Naive thymus-derived CD4-positive, alpha-beta T cell (primary cell): ENCODE measurements at places on chromosomes 16 and 17. TPM values are rescaled to one million over a fixed set of nuclear protein-coding genes. Genes with fewer than 3 reads are reported as not detected.

Gene SPATA32
- total RNA-seq: 0.12 and 0.31 TPM in 2 replicates

Gene CFAP97D1
- total RNA-seq: not detected in 2 replicates

Gene PRSS33
- total RNA-seq: not detected

Gene RPL13
- total RNA-seq: 5,332 TPM

Gene ABCA8
- total RNA-seq: not detected

Gene RUNDC3A
- not detected for total RNA-seq

Gene CIAPIN1
- 52.8 and 57.9 TPM in 2 replicates for total RNA-seq

Gene C16orf86
- 4.7 TPM for total RNA-seq

Gene EXOC3L1
- total RNA-seq: 0.58 and 0.66 TPM in 2 replicates

Gene NUPR1
- not detected for total RNA-seq

Gene NUTF2
- total RNA-seq: 40.0 TPM

GRCh38 chr17:73317513-73318426, 6.0 kb upstream of the CDC42EP4 start:
- no peak for DNase-seq

- DNase-seq: no peak
These were observed 256.9 kb downstream of the ENGASE start for GRCh38 chr17:79331492-79331891.

DNA sequence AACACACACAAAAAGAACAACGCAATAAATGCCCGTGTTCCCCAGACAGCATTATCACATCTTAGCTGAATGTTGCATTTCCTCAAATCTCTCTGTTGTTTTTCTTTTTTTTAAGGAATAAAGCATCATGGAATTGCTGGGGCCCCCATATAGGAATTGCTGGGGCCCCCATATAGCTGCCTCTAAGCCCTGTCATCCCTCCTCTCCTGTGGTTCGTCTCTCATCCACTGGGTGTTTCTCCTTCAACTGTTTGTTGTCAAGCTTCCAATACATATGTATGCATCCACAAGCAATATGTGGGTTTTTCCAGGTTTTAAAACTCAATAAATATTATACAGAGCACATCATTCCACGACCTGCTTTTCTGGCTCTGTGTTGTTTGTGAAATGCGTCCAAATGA, 43.2 kb downstream of the HSBP1 start:
- no peak for DNase-seq

GRCh38 chr16:75420987-75421819, 12.1 kb downstream of the CFDP1 start:
- no peak for DNase-seq

DNA sequence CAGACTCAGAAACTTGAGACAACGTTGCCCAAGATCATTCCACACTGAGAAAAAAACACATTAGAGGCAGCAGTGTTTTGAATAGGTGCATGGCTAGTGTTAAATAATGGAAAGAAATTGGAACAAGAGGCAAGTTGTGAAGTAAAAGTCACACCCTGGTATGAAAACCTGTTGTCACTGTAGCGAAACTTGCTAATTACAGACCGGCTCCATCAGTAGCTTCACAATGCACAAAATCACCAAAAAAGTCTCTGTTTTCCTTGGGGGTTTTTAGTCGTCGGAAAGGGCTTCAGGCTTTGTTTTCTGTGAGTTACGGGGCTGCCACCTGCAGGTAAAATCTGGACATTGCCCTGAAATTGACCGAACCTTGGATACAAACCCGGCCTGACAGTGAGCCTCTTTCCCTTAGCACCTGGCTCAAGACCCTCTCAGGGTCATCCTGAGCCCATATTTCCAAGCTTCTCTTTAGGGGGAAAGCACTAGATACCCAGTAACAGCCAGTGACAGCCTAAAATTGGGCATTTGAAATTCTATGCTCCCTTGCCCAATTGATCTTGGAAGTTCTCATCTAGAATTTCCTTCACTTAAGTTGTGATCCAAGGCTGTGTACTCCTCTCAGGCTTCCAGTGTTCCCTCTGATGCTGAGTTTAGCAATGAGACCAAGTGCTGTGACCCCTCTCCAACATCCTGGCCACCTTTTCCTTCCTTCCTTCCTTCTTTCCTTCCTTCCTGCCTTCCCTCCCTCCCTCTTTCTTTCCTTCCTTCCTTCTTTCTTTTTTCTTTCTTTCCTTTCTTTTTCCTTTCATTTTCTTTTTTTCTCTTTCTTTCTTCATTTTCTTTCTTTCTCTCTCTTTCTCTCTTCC, 7.2 kb upstream of the GRB2 start:
- peak; percentile 79 for DNase-seq

GRCh38 chr17:79133985-79134384, 59.4 kb downstream of the ENGASE start:
- DNase-seq: no peak

GRCh38 chr17:32813021-32813420, 63.9 kb downstream of the MYO1D start:
- DNase-seq: no peak

- DNase-seq: no peak
These were observed 45.1 kb downstream of the AHSP start for GRCh38 chr16:31572821-31573220.

DNA sequence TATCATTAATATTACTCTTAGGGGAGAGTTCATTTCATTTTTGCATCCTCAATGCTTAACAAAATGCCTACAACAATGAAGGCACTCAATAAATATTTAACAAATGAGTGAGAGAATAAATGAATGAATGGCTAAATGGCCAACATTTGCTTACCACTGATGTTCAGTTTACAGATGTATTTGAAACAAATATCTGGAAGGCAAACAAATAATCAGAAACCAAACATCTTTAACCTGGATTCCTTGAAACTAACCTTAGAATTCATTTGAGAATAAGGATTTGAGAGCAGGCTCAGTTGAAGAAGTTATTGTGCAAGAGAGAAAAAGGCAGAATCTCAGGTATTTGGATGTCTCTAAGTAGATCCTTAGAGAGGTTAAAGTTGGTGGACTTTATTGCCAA, 8.4 kb downstream of the NACA2 start:
- DNase-seq: no peak

DNA sequence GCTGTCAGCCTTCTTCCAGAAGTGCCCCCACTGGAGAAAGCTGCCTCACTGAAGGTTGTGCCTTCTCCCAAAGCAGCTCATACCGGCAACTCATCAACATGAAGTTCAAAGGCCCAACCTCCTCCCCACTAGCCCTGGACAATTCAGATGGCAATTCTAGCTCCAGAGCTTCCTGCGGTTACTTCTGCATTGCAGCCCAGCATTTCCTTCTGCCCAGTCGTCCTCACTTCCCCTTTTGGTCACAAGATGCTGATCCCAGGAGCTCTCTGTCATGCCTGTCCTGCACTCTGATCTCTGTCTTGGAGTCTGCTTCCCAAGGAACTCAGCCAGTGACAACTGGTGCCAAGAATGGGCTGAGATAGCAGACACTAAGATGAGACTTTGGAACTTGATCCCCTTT, 178.2 kb upstream of the SOX9 start:
- DNase-seq: no peak

GRCh38 chr16:47727131-47727530, 266.0 kb downstream of the PHKB start:
- no peak for DNase-seq

DNA sequence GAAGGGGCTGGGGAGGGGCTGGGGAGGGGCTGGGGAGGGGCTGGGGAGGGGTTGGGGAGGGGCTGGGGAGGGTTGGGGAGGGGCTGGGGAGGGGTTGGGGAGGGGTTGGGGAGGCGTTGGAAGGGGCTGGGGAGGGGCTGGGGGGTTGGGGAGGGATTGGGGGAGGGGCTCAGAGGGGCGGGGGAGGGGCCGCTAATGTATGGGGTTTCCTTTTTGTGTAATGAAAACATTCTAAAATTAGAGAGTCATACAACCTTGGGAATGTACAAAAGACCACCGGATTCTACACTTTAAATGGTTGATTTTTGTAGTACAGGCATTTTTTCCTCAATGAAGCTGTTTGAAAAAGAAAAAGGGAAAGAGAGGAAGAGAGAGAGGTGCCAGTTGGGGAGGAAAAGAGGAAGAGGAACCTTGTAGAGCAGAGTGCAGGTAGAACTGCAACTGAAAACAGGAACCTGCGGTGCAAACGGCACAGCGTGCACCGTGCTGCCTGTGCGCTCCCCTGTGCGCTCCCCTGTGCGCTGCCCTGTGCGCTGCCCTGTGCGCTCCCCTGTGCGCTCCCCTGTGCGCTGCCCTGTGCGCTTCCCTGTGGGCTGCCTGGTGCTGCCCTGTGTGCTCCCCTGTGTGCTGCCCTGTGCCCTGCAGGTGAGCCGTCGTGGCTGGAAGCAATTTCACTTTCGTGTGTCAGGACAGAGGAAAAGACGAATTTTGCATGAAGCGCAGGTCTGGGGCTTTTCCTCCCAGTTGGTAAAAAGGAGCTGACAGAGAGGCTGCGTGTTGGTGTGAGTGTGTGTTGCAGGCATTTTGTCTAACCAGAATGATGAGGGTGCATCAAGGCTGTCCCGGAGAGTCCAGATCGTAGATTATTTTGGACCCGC, 40.8 kb downstream of the METRNL start:
- no peak for DNase-seq

GRCh38 chr17:72249441-72249840, 128.6 kb downstream of the SOX9 start:
- DNase-seq: no peak

DNA sequence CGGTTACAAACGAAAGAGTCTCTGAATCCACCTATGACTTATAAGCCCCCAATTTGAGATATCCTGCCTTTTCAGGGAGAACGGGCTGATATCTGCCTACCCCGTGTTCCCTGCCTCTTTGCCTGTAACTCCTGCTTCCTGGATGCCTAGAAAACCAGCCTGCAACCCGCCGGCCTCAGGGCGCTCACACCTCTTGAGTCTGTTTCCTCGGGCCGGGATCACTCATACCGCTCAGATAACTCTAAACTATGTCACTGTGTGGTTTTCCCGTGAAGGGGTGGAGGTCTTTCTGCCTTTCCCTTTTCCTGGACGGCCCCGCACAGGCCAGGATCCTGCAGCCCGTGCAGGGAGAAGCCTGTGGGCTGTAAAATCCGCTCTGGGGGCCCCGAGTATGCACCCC, 10.4 kb downstream of the RPUSD1 start:
- DNase-seq: no peak

DNA sequence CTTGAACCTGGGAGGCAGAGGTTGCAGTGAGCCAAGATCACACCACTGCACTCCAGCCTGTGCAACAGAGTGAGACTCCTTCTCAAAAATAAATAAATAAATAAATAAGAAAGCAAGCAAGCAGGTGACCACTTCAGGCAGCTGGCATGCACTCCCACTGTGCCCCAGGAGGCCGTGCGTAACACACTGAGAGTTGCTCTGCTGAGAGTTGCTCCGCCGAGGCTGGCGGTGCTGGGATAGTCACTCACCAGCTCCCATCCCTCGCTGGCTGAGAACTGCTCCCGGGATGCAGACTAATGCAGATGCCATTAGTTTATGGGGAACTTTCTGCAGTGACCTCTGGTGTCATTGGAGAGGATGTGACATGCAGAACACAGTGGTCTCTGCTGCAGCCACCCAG, 105.7 kb upstream of the PLCG2 start:
- no peak for DNase-seq

- no peak for DNase-seq
These were observed 186.6 kb upstream of the CDH11 start for GRCh38 chr16:65308506-65308905.

GRCh38 chr17:49703557-49704277, 4.0 kb downstream of the SLC35B1 start:
- DNase-seq: no peak

DNA sequence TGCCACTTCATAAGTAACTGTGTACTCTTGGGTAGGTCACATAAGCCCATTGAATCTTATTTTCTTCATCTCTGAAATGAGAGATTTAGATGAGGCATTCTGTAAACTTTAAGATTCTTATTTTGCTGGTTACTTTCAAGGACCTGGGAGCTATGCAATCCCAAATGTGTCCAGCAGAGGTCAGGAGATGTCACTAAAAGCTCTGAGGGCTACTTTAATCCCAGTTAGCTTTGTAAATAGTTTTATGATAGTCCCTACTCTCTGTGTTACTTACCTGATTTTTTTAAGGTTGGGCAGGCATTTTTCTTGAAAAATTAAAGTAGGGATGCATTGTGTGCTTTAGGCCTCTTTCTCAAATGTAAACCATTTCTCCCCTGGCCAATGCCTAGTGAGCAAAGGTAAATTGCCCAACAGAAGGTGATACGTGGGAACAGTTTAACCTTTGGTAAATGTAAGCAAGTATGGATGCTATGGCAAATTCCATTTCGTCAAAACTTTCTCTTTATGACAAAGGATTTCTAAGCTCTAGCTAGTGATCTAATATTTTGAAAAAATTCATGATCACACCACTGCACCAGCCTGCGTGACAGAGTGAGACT, 57.1 kb upstream of the WSB1 start:
- DNase-seq: peak; percentile 62

DNA sequence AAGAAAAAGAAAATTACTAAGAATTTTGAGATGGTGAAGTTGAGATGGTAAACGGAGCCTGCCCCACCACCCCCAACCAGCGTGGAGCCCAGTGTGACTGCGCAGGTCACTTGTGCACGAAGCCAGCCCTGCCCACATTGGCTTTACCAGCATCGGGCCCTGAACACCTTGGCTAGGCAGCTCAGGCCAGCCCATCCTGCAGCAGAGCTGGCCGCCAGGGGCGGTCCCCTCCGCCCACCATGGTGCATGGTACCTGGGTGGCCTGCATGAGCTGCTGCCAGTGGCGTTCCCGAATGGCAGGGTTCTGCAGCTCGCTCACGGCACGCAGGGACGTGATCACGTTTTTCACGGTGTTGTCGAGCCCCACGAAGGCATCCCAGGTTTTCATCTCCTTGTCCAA, 62.7 kb downstream of the DNAH17 start:
- no peak for DNase-seq

- no peak for DNase-seq
These were observed 19.7 kb downstream of the TMEM11 start for GRCh38 chr17:21194226-21194625.

DNA sequence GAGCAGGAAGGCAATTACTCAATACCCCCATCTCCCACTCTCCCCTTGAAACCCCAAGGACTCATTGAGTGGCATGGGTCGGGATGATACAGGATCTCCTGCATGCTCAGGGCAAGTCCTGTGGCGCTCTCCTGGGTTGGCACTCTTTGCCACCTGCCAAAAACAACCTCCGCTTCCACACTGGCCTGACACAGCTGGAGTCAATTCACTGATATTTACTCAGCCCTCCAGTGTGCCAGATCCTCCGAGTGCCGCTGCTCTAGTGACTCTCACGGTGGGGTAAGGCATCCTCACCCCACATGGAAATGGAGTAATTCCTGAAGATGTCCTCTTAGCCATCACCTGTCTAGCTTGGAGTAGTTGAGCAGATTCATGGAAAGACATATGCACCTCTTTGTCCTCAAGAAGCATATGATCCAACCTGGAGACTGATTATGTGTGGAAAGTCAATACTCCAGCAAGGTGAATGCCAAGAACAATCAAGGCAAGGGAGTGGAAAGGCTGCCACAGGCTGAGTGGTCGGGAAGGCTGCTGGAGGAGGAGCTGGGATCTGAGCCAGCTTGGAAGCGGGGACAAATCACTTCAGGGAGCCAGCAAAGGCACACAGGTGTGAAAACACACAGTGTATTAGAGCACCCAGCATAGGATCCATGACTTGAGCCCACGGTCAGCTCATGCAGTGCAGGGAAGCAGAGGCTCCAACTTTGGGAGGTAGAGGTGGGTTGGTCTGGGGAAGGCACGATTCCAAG, 12.6 kb upstream of the GOSR2 start:
- DNase-seq: no peak

- DNase-seq: no peak
These were observed 3.6 kb downstream of the MMP28 start for GRCh38 chr17:35791681-35792350.
